ENCODE measurements at places on chromosomes 4 and X. TPM values are rescaled to one million over a fixed set of nuclear protein-coding genes. Genes with fewer than 3 reads are reported as not detected.

GRCh38 chr4:39104255-39104654 lies 42.2 kb downstream of the KLHL5 start:
- DNase-seq: no peak

GRCh38 chr4:127783026-127783769 lies 1.1 kb downstream of the HSPA4L start:
- DNase-seq: peak; percentile 69

DNA sequence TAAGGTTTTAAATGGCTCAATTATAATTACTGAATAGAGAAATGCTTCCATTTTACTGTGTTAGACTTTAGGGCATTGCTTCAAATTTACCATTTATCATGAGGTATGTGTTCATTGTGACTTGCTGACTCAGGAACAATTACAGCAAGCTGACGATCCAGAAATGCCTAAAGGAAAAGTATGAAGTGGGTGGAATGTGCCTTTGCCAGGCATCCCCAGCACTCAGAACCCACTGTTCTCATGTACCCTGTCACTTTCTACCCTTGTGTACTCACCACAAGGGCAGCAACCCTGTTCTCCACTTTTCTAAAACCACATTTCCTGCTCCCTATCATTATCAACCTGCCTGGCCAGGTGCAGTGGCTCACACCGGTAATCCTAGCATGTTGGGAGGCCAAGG lies 41.5 kb downstream of the QRFPR start:
- no peak for DNase-seq

ZNF157 gene
- 2.2 TPM for total RNA-seq
